ENCODE measurements at places on chromosomes 4 and X.

DNA sequence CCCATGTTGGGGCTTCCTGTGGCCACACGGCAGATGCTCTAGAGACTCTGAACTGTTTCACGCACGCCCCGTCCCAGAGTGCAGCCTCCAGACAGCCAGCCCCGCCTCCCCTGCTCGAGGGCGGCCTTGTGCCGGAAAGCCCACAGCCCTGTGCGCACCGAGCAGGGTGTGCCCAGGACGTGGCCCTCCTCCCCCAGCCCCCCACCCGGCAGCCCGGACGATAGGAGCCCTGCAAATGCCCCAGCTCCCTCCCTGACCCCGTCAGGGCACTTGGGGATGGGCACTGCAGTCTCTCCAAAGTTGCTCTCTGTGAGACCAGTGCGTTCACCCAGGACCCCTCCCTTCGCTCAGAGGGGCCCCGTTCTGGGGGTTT lies 37.3 kb downstream of the ADRA2C start:
- DNase-seq: no peak

GRCh38 chr4:108702960-108703359 lies 52.6 kb downstream of the OSTC start:
- DNase-seq: no peak

DNA sequence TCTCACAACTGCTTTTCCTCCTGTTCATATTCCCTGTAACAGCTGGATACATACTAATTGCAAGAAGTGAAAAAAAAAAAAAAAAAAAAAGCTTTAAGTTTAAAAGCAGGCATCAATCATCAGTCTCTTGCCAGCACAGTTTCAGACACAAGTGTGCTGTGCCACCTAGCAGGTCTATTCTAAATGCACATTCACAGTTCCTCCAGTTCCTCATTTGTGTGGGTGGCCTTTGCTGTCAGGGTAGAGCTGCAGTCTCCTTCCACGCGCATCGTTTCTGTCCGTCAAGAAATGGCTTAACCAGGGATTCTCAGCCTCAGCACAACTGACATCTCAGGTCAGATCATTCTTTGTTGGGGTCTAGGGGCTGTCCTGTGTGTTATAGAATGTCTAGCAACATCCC lies 61.6 kb downstream of the SCML1 start:
- no peak for DNase-seq

GRCh38 chrX:15914486-15914885 lies 59.9 kb upstream of the AP1S2 start:
- no peak for DNase-seq

- DNase-seq: no peak
These were observed 36.5 kb upstream of the LINC00632 start for GRCh38 chrX:140672840-140673731.

DNA sequence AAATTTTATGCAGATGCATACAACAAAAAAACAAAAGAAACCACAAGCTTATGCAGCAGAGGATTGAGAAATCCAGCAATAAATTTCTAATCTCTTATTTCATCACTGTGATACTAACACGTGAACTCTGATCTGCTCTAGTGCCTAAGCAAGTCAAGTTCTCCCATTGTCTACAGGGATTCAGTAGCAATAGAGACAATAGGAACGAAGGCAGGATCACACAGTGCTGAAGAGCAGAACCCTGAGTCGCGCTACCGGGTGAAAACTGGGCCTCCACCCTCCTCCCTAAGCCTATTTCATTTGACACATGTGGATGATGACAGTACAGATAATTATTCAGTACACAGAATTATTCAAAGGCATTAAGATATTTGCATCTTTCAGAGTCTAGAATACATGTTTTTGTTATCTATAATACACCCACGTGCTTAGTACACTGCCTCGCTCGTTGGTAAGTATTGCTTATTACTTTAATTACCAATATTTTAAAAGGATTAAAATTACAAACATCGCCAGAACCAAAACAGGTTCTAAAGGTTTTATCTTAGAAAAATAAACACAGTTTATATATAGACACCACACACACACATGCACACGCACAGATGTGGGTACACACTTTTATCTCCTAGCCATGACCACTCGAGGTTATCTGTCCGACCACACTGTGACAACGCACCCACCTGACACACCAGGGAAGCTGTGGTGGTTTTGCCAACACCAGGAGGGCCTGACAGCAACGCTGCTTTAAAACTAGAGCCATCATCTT lies 60.1 kb downstream of the RFC1 start:
- no peak for DNase-seq

DNA sequence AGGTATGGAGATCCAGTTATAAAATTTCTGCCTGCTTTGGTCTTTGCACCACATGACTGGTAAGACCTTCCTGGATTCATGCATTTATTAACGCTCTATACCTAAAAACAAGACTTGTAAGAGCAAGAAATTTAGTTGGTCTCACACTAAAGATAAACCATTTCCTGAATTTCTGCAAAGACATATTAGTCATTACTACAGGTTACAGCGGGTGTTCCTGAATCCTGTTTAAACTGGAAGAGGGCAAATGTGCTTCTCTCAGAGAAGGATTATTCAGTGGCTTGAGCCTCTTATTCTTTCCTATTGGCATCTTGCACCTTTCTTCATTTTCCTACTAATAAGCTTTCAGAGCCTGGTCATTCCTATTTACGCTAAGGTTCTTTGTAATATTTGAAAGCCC lies 397.6 kb upstream of the TENM3 start:
- DNase-seq: no peak

DNA sequence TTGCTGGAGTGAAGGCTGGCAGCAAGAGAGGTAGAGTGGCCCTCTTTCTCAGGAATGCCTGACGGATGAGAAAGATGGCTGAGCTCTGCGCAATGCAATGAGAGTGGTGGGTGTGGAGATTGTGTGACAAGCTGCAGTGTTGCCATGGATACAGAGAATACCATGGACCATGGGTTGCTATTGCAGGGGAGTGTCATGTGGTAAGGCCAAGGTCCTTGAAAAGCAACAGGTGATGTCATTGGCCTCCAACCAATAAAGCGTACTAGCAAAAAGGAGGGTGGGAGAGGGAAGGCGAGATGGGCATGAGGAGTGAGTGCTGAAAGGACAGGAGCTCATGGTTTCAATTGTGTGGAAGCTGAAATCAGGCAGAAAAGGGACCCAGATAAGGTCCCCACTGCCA lies 1.8 kb downstream of the PNMA5 start:
- DNase-seq: no peak

DNA sequence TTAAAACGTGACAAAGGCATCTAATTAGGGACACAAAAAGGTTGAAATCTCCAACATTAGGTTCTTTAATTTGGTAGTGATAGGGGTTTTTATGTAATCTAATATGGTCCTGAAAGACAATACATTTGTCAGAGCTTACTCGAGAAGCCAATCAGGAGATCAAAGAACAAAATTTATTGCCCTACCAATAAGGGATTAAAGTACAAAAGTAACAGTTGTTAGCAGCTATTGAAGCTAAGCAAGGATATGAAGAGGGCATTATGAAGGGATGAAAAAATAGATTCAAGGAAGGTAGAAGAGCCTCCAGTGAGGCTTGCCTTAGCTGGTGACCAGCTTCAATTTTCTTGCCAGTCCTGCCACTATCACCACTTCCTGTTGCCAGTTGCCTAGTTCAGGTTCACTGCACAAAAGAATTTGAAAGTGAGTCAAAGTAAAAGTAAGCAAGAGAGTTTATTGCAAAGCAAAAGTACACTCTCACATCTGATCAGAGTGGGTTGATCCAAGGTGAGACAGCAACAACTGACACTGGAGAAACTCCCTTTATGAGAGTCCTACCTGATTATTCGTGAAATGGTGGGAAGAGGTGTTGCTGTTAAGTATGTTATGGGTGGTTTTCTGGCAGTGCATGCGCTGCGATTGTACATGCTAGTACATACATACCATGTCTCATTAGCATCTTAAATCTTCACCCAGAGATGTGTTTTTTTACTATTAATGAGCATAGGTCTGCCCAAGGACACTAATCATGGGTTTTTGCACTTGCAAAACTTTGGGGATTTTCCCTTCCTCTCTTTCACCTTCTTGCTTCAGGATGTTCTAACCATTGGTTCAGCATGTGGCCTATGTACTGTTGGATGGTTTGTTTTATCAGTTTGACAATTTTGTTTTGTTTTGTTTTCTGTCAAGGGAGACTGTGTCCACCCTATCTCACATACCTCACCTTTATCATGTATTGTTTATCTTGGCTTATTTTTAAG lies 263.2 kb upstream of the ITM2A start:
- no peak for DNase-seq

- DNase-seq: no peak
These were observed 102.6 kb upstream of the PRKX start for GRCh38 chrX:3815896-3816664.

DNA sequence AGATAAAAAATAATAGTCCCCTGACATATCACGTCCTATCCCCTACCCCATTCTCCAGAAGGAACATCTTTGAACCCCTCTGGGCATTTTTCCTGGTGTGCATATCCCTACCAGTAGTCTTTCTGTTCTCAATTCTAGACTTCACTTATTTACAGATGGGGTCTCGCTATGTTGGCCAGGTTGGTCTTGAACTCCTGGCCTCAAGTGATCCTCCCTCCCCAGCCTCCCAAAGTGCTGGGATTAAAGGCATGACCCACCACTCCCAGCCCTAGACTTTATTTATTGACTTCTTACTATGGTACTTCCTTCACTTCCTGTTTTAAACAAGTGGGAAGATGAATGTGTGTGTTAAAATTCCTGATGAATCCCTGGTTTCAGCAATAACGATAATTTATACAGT lies 612 bp upstream of the RRAGB start:
- DNase-seq: no peak

- DNase-seq: no peak
These were observed 50.5 kb downstream of the RASL11B start for GRCh38 chr4:52912608-52913007.

- no peak for DNase-seq
These were observed 7.3 kb downstream of the SMR3A start for GRCh38 chr4:70367813-70368212.

GRCh38 chr4:139279760-139280620 lies at the start of gene MGARP:
Gene MGARP, minus strand, starts transcription at chr4:139280225. Its CDS starts 67 bp downstream, at chr4:139280158.
- DNase-seq: no peak

GRCh38 chr4:10808591-10808990 lies 124.0 kb upstream of the CLNK start:
- no peak for DNase-seq

DNA sequence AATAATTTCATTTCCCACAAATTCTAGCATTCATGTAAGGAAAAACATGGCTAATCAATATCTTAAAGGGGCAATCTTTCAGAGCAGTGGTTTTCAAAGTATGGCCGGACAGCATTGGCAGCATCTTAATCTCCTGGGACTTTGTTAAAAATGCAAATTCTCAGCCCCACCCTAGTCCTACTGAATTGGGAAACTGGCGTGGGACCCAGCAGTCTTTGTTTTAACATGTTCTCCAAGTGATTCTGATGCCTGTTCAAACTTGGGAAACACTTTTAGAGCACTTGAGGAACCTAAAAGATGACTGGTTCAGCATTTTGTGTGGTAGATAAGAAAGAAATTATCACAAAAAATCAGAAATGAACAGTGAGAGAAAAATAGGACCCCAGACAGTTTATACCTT lies 65.7 kb downstream of the ZFX start:
- DNase-seq: no peak

GRCh38 chr4:165308606-165309005 lies 18.9 kb upstream of the MSMO1 start:
- DNase-seq: no peak

GRCh38 chrX:114508756-114509155 lies 75.1 kb upstream of the HTR2C start:
- no peak for DNase-seq

DNA sequence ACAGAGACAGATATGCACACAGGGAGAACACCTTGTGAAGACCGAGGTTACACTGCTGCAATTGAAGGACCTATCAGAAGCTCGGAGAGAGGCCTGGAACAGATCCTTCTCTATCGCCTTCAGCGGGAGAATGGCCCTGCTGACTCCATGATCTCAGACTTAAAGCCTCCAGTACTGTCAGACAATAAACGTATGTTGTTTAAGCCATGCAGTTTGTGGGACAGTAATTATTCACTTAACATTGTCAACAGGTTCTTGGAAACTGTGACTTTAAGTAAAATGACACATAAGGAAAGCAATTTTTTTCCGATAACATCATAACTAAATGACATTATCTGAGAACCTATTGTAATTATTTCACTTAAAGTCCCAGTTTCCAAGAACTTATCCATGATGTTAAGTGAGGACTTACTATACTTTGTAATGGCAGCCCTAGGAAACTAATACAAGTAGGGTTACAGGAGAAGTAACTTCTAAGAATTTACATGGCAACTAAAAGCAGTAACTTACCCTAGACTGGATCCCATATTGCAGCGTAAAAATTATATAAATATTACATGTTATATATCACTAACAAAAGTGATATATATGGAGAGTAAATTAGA lies 180.8 kb upstream of the MAB21L2 start:
- no peak for DNase-seq

GRCh38 chr4:103364083-103364482 lies 165.9 kb upstream of the CENPE start:
- no peak for DNase-seq

DNA sequence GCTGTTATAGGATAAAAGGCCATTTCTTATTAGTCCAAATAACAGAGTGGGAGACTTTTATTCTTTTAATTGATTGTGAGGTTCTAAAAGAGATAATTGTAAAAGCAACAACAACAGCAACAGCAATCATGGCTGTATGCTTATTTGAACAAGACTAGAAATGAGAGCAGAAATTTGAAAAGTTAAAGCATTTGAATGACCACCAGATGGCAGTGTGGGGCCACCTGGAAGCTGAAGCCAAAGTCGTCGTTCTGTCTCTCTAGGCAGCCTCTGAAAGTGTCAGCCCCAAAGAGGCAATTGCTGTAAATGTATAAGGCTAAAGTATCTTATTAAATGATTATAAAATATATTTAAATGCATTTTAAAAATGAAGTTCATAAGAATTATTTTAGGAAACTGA lies 42.2 kb downstream of the SH2D1A start:
- DNase-seq: peak; percentile 3

DNA sequence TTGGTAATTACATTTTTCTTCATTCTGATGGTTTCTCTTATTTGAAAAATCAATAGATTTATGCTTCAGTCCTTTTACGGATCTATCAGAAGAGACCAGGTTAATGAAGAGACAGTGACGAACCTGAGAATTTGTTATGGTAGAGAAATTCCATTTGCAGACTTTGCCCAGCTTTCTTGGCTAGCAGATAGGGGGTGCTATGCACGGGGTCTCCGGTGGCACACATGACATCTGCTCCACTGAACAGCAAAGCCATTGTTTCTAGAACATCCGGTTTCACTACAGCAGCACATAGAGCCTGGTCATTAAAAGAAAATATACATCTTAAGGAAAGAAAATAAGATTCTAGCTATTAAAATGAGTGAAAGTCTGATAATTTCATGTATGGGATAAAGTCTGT lies 85.1 kb downstream of the ARAP2 start:
- no peak for DNase-seq

DNA sequence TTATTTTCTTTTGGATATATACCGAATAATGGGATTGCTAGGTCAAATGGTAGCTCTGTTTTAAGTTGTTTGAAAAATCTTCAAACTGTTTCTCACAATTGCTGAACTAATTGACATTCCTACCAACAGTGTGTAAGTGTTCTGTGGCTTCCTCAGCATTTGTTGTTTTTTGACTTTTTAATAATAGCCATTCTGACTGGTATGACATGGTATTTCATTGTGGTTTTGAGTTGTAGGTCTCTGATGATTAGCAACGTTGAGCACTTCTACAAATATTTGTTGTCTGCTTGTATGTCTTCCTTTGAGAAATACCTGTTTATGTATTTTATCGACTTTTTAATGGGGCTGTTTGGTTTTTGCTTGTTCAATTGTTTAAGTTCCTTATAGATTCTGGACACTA lies 680.1 kb upstream of the GRIA3 start:
- DNase-seq: no peak
